ENCODE measurements at places on chromosomes 1 and 21.

- DNase-seq, result no peak
These were observed 69.1 kb downstream of the AGPAT3 start for GRCh38 chr21:43934116-43934515.

DNA sequence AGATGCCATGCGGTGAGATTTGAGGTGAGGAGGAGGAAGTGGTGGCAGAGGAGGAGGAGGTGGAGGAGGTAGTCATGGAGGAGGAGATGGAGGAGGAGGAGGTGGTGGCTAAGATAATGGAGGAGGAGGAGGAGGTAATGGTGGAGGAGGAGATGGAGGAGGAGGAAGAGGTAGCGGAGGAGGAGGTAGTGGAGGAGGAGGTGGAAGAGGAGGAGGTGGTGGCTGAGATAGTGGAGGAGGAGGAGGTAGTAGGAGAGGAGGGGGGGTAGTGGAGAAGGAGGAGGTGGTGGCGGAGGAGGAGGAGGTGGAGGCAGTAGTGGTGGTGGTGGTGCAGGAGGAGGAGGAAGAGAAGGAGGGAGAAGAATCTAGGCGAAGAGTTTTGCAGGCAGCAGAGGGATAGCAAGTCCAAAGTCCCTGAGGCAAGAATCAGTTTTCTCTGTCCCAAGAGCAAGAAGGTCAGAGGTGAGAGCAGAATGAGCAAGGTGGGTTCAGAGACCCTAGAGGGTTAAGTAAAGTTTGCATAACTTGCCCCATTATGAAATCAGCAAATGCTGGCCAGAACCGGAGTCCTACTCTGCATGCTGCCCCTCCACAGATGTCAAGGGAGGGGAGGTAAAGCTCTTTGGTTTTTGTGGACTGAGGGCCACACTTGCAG lies 38.9 kb upstream of the GNPAT start:
- no peak for DNase-seq

DNA sequence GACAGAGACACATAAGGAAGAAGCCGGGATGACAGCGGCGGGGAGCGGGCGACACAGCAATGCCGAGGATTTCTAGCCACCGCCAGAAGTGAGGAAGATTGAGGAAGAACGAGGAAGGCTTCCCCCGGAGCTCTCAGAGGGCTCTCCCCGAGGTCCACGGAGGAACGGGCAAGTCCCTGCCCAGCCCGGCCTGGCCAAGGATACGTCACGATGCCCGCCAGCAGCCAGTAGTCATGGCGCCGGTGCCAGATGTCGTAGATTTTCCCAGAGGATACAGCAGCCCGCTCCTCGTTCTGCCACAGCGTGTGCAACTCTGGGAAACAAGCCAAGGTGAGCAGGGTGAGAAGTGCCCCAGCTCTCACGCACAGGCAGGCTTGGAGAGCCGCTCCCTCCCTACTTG lies 65.9 kb downstream of the KCNAB2 start:
- no peak for DNase-seq

DNA sequence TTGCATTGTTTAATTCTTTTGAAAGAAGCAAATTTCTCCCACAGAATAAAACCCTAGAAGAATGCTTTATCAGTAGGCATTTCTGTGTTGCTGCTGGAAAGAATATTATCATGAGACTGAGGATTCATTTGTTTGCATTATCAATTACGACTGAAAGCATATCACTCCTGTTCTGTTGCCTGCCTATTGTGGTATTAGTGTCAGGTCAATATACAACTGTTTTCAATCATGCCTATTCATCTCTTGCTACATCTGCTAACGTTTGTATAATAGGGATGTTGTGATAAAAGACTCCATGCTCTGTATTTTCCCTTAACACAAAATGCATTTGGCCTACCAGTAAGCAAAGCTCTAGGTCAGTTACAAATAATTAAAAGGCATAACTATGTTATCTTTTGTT lies 221.5 kb downstream of the PTPRC start:
- no peak for DNase-seq

GRCh38 chr1:185244015-185244747 lies 72.9 kb downstream of the IVNS1ABP start:
- no peak for DNase-seq

- no peak for DNase-seq
These were observed 55.3 kb upstream of the SAMD13 start for GRCh38 chr1:84246213-84246612.

DNA sequence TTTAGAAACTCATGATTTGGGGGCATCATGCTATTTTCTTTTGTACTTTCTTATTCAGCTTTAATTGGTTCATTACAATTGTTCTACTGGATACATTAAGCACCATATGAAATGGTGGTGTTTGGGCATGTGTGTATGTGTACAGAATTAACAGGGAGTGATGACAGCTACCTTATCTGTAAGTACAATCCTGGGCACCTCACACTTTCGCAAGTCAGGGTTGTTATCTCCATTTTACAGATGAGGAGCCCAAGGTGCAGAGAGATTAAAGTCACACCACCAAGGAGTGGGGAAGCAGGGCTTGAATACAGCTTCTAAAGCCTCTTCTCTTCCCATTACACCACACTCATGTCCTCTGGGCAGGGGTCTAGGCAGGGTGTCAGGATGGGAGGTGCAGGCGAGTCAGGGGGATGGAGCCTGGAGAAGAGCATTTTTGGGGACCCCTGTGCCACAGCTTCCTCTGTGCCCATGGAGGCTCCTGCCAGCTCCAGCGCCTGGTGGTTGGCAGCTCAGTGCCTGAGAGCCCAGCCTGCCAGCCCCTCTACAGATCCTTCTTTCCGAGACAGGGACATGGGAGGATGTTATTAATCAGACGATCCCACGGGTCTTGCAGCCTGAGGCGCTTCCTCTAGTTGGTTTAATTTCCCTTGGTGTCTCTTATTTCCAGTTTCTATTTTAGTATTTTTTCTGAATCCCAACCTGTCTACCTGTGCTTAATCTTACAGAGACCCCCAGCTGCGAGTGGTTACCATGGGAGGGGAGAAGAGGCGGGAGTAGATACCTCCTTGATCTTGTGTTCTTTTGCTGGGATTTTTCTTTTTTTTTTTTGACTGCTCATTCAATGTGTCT lies 126.2 kb upstream of the CD34 start:
- no peak for DNase-seq

- DNase-seq, result no peak
These were observed 21.9 kb downstream of the NTNG1 start for GRCh38 chr1:107162745-107163144.

- DNase-seq, result no peak
These were observed 1.0 kb downstream of the C1orf115 start for GRCh38 chr1:220691053-220691684.

DNA sequence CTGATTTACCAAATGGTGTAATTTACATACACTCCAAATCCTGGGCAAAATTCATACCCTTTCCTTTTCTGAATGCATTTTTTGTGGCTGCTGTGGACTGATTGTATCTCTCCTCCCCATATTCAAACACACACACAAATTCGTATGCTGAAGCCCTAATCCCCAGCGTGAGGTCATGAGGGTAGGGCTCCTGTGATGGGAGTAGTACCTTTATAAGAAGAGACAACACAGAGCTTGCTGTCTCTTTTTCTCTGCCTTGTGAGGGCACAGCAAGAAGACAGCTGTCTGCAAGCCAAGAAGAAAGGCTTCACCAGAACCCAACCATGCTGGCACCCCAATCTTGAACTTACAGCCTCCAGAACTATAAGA lies 24.4 kb downstream of the DUSP10 start:
- no peak for DNase-seq

DNA sequence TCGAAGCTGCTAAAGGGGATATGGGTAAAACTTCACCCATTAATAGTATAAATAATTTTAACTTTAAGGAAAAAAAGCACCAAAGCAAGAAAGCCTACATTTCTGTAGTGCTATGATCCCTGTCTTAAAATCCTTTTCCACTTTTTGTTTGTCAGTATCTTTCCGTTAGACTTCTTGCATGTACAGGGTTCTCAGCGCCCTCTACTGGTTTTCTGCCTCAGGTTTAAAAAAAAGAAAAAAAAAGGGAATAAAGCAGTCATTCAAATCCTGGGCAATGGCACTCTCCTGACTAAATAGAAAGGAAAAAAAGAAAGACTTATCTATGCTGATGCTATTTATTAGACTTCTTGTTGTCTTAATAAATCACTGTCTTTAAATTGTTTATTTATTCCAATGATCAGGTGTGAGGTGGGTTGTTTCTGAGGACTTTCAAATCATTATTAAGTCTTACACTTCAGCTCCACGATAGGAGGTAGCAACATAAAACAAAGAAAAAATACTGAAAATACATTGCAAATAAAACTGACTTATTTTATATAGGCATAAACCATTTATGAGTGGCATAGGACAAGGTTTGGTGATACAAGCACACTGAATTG lies 475.4 kb upstream of the NR5A2 start:
- DNase-seq, result no peak

GRCh38 chr1:119141020-119141424 lies 569 bp upstream of the WARS2 start:
- DNase-seq, result peak; percentile 18

DNA sequence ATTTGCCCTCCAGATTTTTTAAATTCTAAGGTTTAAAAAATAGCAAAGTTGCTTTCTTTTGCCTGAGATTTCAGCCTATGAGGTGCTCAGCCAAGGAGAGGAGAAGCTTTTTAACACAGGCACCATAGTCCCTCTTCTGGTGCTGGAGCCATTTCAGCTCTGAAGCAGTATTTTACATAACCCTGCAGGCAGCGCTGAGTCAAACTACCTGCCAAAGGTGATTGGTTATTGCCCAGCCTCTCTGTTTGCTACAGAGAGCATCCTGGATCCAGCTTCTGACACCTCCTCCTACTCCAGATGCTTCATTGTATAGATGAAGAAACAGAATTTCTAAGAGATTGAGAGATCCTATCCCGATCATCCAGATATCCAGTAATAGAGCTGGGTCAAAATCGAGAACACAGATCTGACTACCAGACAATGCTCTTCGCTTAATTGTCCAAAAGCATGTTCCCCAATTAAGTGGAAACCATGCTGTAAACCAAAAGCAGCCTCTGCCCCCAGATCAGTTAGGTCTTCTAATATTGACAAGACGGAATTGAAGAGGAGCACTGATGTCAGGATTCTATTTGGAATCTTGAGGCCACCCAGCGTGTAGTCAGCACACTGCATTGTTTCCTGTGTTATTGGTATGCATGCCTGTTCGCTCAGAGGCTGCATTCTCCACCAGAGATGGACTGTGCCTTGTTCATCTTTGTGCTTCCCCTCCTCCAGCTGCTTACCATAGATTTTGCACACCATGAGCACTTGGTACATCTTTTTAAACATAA lies 22.1 kb downstream of the RGS8 start:
- no peak for DNase-seq

DNA sequence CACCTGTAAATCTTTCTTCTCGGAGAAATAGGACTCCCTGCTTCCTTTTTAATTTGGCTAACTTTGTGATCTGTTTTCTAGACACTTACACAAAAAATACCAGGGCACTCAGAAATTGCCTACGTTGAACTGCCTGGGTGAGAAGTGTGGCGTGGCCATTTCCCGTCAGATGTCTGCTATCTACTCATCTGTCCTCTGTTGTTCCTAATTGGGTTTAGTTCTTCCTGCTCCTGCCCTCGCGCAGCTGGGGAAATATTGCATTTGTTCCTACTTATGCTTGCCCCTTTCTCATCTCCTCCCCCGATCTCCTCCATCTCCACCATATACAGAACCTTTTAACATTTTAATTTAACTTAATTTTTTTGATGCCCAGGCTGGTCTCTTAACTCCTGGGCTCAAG lies 55.1 kb downstream of the CD58 start:
- no peak for DNase-seq

- no peak for DNase-seq
These were observed 19.6 kb upstream of the ZNF648 start for GRCh38 chr1:182080955-182081582.

DNA sequence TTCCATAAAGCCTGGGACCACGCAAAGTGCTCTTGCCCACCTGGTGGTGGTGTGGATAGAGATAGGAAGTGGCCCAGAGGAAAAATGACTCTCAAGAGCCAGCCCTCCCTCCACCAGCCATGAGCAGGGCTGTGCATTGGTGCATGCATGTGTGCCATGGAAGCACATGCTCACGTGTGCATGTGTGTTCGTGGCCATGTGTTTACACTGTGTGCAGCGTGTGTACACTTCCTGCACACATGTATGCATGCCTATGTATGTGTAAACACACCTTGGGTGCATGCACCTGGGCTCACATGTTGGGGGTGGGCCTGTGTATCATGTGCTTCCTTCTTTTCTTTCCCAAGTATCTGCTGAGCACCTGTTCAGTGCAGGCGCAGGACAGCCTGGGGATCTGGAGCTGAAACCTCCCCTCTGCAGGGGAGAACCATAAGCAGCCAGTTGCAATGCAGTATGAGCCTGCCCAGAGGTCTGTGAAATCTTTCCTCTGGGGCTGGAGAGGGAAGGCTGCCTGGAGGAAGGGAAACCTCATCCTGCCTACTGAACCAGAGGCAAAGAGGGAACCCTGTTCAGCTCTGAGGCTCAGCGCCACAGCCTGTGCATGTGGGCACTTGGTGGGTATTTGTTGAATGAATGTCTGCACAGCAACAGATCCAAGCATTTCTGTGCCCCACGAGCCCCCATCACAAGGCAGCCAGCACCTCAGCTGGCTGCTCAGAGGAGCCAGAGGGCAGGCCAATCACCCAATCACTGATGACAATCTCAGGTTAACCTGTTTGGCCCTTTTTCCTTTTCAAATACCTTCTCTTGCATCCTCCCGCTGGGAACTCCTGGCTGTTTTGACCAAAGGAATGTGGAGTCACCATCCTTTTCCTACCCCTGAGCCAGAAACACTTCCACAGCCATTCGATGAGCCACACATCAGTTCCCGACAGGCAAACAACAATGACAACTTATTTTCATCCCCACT lies 327.0 kb downstream of the NPHP4 start:
- DNase-seq, result no peak

DNA sequence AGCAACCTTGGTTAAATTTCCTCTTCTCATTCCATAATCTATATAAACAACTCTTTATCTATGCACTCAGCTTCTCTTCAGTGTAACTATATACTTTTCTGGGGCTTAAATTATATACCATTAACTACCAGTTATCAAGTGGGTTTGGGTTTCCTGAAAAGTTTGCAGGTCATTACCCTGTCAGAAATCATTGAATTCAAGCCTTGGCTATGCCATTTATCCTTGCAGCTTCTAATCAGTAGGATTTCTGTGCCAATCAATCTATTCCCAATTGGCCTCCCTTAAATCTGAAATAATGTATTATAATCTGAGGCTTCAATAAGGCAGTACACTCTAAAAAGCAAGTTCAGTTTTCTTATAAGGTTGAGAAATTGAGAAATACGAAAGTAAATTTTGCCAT lies 466.5 kb downstream of the NCAM2 start:
- no peak for DNase-seq

- no peak for DNase-seq
These were observed 49.3 kb downstream of the ZC3H11B start for GRCh38 chr1:219563568-219563967.

- DNase-seq, result no peak
These were observed 2.9 kb downstream of the MROH9 start for GRCh38 chr1:170938281-170938680.

GRCh38 chr1:182681568-182681912 lies 2.8 kb downstream of the RGS8 start:
- no peak for DNase-seq

- peak; percentile 36 for DNase-seq
These were observed 1.2 kb upstream of the PTTG1IP start for GRCh38 chr21:44874497-44875315.
